Astrocyte of the cerebellum (primary cell): ENCODE measurements at places on chromosomes 11 and 22.

- DNase-seq = no peak
Observed at GRCh38 chr11:116421529-116422185, 351.1 kb downstream of the BUD13 start.

DNA sequence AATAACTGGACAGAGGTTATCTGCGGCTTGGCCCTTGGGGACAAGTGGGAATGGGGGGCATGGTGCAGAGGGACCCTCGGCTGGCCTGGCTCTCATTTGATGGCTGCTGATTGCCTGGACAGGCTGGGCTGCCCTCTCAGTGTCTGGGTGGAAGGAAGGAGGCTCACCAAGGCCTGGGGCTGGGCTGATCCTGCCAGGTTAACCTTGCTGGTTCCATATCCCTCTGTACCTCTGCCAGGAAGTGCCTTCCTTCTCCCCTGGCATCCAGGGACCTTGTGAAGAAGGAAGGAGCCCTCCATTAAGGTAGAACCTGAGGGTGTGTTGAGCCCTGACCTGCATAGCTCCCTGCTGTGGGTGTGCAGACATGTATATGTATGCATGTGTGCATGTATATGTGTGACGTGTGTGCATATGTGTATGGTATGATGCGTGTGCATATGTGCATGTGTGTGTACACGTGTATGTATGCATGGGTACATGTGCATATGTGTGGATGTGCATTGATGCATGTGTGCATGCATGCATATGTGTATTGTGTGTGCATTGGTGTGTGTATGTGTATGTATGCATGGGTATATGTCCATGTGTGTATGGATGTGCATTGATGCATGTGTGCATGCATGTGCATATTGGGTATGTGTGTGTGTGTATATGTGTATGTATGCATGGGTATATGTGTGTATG is 433.9 kb downstream of the TBC1D22A start:
- DNase-seq = no peak

DNA sequence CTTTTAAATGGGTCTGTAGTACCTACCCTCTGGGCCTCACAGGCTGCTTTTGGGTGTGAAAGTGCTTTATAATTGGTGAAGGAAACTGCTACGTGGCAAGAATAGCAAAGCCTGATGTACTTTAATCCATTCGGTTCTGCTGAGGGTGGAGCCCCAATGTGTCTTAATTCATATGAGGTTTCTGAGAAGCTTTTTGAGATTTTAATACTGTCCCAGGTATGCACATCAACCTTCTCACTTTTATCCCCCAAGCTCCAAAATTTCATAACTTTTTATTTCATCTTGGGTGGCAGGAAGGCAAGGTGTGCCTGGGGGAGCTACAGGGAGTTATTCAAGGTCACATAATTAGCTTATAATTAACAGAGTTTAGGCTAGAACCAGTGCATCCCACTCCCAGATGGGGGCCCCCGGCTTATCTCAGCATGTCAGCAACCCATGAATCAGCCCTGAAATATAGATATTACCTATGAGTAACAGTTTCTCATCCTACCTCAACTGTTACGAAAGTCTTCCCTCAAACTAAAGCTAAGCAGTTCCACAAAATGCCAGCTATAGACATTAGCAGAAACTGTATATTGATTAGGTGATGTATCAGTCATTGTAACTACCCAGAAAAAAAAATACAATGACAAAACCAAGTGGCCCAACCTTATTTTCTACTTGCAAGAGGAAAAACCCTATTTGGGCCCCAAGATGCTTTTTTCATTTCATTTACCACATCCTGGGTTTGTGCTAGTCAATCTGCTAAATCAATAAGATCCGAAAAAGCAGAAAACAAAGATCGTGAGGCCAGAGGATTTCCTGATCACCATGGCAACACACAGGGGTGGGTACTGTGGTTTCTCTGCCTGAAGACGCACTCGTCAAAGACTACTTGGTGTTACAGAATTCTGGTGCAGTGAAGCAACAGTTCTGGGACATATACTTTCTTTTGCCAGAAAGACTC is 26.7 kb downstream of the CD44 start:
- peak; percentile 58 for DNase-seq

DNA sequence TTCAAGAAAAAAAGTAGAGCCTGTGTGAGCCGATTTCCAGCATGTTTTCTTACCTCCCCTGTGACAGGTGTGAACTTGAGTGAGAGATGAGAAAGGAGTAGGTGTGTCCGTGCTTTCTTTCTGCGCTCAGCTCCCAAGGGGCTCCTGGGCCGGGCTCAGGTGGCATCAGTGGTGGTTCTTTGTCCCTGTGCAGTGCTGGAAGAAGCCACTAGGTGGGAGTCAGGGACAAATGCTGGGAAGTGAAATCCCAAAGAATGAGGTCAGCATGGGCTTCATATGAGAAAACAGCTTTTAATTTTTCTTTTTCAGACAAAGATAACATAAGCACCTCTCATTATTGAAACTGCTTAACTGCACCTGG is 57.8 kb downstream of the PPFIBP2 start:
- peak; percentile 34 for DNase-seq
